ENCODE measurements at places on chromosomes 2 and 18.

GRCh38 chr18:28005164-28005563 is 171.8 kb downstream of the CDH2 start:
- DNase-seq, result no peak

DNA sequence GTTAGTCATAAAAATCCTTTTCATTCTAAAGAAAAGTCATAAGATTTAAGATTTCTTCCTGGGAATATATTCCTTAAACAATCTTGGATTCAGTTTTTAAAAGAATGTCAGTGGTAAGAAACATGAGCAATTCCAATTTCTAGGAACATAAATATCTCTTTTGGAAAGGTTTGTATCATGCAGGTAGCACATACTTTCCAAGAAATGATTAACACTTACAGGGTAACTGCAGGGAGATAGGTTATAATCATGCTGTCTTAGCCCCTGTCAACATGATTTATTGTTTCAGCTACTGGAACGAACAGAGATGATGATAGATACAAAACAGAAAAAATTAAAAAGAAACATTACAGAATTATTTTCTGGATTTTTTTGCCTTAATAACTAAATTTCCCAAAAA is 1537.7 kb downstream of the LRP1B start:
- no peak for DNase-seq

DNA sequence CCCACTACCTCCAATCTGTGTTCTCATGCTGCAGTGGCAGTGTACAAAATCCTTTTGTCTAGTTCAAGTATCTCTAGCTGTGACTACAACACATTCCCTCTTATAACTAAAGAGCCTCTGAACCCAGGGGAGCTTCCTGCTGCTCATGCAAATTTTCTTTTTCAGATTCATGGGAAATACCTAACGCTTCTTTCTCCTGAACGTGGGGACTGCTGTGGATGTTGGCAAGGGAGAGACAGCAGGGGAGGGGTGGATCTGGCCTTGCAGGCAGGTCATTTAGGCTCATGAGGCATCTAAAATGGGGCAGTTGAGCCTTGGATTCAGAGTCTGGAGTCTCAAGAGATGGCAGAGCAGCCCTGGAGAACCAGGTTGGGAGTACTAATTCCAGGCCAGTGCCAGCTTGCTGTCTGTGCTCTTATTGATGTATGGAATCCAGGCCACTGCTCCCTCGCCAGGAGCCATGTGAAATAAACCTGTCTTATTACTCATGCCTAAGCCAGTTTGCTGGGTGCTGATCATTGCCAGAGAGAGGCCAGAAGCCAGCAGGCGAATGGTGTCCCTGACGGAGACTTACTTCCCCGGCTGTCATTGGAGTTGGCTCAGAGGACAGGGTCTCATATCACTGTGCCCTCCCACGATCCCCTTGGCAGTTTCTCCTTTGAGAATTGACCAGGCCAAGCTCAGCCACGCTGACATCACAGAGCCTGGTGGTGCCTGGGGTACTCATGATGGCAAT is 29.2 kb upstream of the TNP1 start:
- no peak for DNase-seq

DNA sequence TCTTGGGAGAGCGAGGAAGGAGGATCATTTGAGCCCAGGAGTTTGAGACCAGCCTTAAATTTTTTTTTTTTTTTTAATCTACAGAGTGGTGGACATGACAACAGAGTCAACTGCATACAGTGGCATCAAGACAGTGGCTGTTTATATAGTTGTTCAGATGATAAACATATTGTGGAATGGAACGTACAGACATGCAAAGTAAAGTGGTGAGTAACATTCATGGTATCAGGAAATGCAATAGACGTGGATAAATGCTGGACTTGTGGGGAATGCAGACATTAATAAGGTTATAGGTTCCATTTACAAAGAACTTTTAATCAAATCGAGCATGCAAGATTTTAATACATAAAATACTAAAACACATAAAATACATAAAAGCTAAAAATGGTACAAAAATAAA is 11.9 kb downstream of the WDR43 start:
- DNase-seq, result no peak

DNA sequence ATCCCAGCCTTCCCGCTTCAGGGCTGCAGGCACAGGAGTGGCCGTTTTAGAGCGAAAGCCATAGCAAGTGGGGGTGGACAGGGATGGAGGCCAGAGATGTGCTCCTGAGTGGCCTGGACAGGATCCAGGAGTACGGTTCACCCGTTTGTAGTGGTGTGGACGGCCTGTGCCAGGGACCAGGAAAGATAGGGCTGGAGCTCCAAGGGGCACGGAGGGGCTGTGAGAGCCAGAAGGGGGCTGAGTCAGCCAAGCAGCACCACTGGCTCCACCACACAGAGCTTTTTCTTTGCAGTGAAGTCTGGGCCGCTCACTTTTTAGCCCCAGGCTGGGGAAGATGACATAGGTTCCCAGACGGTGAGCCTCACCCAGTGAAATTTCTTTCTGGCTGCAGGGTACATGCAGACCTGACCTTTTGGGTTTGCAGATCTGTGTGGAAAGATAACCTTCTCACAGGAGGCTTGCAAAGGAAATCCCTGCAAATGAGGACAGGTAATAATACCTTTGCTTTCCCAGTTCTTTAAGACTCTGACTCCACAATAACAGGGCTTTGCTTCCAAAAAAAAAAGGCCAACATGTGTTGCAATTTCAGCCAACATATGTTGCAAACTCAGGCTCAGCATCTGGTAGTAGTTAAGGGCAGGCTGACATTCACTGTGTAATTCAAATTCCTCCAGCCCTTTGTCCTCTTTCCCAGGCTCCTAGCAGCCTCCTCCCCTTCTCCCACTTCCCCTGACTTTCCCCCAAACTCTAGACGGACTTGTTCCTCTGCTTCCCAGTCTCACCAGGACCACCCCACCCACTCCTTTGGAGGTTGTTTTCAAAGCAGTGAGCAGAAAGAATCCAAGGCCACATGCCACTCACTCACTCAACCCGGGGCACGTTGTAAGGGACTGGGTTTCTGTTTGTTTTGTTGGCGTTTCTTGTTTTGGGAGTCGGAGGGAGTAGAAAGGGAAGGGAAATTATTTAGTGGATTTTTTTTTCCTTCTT is 20.3 kb upstream of the LAPTM4A start:
- peak; percentile 22 for DNase-seq

GRCh38 chr2:9760902-9761228 is 82.4 kb upstream of the TAF1B start:
- DNase-seq, result no peak

DNA sequence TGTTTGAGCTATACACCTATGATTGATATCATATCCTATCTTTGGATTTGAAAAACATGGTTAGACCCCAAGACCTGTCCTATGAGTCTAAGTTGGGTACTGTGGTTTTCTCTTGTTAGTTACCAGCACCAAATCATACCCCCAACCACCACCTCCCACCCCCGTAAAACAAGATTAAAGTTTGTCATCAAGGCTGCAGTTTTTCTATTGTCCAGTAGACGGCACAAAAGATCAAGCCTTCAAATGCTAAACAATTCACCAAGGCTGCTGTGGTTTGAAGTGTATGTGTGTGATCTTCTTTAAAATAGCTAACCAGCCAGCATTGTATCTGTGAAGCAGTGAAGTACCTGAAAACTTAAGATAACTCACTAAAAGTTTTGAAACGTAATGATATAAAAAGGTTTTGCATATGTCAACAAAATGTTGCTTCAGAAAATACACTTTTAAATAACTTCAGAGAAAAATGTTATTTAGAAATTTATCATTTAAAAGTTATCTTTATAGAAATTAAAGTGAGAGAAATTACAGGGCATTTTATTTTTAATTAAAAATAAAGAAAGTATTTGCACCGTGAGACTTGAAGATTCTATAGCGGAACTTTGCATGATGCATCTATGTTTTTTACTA is 5.8 kb upstream of the MEIS1 start:
- DNase-seq, result no peak
